ENCODE measurements at places on chromosomes 16 and 17. TPM values are rescaled to one million over a fixed set of nuclear protein-coding genes. Genes with fewer than 3 reads are reported as not detected.

- no peak for DNase-seq
Observed at GRCh38 chr16:77290451-77291115, 91.4 kb downstream of the SYCE1L start.

DNA sequence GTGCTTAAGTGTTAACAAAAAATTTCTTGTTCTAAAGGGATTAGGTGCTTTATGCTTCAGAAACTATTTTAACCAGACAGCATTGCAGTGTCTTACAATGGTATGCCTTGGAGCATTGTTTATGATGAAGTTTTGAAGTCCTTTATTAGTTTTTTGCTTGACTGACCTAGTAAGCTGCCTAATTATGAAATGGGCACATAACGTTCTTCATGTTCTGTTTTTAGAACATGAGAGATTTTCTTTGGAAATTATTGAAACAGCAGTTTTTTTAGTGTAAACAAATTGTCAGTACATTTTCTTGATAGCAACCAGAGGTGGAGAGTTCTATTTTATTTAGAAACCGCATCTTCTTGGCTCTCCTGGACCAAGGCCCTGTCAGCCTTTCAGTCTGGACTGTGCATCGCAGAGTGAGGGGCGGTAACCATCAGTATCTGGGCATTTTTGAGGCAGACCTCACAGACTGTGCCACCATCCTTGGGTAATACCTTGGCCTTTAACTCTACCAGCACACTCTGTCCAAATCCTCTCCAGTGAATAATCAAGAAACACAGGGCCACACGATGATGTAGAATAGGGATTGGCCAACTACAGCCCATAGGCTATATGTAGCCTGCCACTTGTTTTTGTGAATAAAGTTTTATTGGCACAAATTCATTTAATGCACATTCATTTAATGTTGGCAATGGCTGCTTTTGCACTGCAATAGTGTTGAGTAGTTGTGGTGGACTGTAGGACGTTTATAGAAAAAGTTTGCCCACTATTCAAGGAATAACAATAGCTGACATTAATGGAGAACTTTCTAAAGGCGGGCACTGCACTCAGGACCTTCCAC is 81.1 kb downstream of the VPS35L start:
- no peak for DNase-seq

DNA sequence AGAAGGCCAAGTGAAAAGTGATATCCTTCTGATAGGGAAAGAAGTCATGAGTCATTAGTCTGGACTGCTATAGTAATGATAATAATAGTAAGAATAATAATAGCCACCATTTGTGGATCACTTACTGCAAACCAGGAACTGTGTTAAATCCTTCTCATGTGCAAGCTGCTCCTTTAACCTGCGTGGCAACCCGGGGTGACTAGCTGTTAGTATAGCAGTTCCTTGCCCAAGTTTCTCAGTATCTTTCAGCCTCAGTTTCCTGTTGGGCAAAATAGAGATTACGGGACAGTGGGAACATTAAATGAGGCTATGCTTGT is 129.5 kb downstream of the CDH13 start:
- DNase-seq, result no peak

DNA sequence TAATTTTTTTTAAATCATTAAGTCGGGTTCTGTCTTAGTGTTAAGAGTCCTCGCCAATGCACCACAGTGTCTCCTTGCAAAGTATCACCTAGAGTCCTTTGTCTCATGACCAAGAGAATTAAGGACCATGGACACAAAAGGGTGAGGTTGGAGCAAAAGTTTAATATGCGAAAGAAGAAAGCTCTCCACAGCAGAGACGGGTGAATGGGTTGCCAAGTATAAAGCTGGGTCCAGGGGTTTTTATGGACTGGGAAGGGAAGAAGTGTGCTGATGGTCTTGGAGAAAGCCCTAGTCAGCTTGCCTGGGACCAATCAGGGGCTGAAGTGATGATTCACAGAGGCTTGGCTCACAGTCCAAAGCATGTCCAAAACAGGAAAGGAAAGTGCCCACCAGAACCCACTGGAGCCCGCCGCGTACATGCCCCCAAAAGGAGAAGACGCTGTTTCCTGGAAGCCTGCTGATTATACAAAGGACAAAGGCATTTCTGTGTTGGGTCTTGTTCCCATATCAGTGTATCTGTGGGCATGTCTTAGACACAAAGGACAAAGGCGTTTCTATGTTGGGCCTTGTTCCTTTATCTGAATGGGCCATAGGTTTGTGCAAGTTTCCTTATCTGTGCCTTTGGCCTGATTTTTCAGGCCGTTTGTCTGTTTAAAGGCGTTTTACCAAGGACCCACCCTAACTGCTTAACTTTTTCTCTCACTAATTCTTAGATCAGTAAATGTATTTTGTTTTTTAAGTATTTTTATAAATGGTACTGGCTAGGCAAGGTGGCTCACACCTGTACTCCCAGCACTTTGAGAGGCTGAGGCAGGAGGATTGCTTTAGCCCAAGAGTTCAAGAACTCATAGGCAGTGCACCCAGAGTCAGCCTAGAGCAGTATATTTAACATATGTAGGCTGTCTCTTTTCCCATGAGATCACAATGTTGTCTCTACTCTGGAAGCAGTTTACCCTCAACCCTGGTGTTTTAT is 28.7 kb upstream of the ATF7IP2 start:
- DNase-seq, result no peak

GRCh38 chr16:69537706-69538080 is 28.1 kb upstream of the NFAT5 start:
- DNase-seq, result no peak

GRCh38 chr17:67546578-67547527 is 169.8 kb downstream of the PITPNC1 start:
- peak; percentile 47 for DNase-seq

GRCh38 chr16:49684696-49685095 is 171.2 kb downstream of the ZNF423 start:
- DNase-seq, result no peak

DNA sequence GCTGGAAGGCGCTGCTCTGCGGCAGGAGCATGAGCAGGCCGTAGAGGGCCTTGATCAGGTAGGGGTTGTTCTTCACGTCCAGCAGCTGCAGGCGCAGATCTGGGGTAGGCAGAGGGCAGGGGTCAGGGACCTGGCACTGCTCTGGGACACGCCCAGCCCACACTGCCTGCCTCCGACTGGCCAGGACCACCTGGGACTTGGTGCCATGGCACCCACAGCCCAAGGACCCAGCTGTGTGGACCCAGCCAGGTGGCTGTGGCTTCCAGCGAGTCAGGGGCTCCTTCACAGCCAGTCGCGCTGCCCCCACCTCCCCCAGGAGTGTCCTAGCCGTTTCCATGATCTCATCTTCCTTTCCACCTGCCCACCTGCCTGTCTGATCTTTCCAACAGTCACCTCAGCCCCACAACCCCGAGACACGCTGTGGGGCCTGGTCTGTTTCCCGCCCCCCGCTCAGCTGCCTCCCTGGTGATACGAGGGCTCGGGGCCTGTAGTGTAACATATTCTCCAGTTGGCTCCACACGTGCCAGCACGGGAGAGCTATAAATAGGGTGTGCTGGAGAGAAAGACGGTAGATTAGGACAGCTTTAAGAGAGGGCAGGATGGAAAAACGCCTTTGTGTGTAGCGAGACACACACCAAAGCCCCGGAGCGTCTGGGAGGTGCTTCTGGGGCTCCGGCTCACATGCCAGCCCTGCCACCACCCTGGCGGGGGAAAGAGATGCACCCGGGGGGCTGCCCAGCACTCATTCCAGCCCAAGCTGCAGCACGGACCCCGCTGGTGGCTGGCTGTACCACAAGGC is 7.2 kb upstream of the MTSS2 start:
- DNase-seq, result no peak

- no peak for DNase-seq
Observed at GRCh38 chr16:22240023-22240710, 34.1 kb downstream of the EEF2K start.

HEXIM2 gene
- 10.7 TPM for total RNA-seq

GNG13 gene
- total RNA-seq, result not detected

TXNDC11 gene
- total RNA-seq, result 24.4 TPM
